Natural killer cell treated with Interleukin-12 subunit alpha and Interleukin-12 subunit beta and Interleukin-15 and Interleukin-18, amount 100 ng/mL, for 72 hours (primary cell): ENCODE measurements at places on chromosomes 12 and 14. TPM values are rescaled to one million over a fixed set of nuclear protein-coding genes. Genes with fewer than 3 reads are reported as not detected.

Gene KRT72
- total RNA-seq, result not detected

GRCh38 chr12:68612697-68613096 lies 2.0 kb downstream of the RAP1B start:
- H3K36me3 ChIP-seq, result peaks cover 35% of the 10 kb centered on the region
- peaks cover 63% of the 10 kb centered on the region for H3K4me1 ChIP-seq
- peak overlapping the region; percentile 99 for H3K27ac ChIP-seq
- DNase-seq, result no peak
- H3K4me3 ChIP-seq, result peak overlapping the region; percentile 99

GRCh38 chr12:93126069-93126474 lies 197.0 kb upstream of the EEA1 start:
- H3K4me1 ChIP-seq, result peaks cover 3% of the 10 kb centered on the region
- H3K36me3 ChIP-seq, result no peaks in the 10 kb centered on the region
- DNase-seq, result no peak
- no peak overlapping the region for H3K4me3 ChIP-seq

GRCh38 chr14:94306047-94306978 lies 13.2 kb upstream of the SERPINA10 start:
- H3K4me1 ChIP-seq, result peaks cover 5% of the 10 kb centered on the region
- H3K4me3 ChIP-seq, result no peak overlapping the region
- peaks cover 13% of the 10 kb centered on the region for H3K27me3 ChIP-seq
- H3K36me3 ChIP-seq, result peaks cover 14% of the 10 kb centered on the region
- H3K27ac ChIP-seq, result no peak overlapping the region

DNA sequence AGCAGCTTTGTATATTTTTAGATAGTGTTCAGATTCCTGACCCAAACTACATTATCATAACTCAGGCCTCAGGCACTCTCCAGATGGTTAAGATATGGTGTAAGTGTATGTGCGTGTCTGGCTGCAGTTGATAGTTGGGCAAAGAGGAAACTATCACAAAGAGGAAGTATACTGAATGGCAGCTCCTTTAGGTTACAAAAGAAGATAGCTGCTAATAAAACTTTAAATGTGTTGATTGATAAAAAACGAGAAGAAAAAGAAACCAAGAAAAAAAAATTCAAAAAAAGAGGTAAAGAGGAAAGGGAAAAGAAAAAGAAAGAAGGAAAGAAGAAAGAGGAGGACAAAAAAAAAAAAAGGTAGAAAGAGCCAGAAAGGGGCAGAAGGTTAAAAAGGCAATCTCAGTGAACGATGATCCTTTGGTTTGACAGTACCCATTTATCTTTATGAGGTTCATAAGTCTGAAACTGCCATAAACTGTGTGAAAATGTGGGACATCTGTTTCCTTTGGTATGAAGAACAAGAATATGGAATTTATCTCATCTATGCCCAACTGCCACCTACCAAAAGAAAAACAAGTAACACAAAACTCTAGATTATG lies 42.2 kb downstream of the TAOK3 start:
- no peak for DNase-seq
- H3K36me3 ChIP-seq, result peaks cover 16% of the 10 kb centered on the region
- peak overlapping the region; percentile 83 for H3K27ac ChIP-seq
- peak overlapping the region; percentile 33 for H3K4me3 ChIP-seq
- no peaks in the 10 kb centered on the region for H3K27me3 ChIP-seq

GRCh38 chr12:52006726-52007157 lies at the start of gene TAMALIN:
Gene TAMALIN (plus strand): TSS chr12:52006946. CDS start chr12:52007020, 74 bp downstream.
- DNase-seq, result peak; percentile 80
- no peaks in the 10 kb centered on the region for H3K36me3 ChIP-seq
- H3K27ac ChIP-seq, result peak within 1 kb of the TSS; percentile 41
- no peaks in the 10 kb centered on the region for H3K27me3 ChIP-seq
- H3K4me1 ChIP-seq, result peaks cover 13% of the 10 kb centered on the region
- H3K4me3 ChIP-seq, result peak within 1 kb of the TSS; percentile 85

DNA sequence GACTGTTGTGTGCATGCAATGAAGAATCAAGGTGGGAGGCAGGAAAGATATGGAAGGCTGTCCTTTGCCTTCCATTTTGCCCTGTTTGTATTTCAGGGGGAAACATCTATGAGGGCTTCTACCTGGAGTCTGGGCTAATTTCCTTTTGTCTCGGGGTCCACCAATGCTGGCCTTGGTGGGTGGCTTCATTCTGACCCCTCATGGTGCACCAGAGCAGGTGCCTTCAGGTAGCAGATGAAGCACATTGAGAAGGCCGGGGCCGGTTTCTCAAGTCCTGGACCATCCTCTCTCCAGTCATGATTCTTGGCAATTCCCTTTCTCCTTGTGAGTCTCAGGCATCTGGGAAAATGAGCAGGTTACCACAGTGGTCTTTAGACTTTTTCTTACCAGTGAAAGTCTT lies 47.2 kb downstream of the RPH3A start:
- no peak overlapping the region for H3K4me3 ChIP-seq
- H3K27me3 ChIP-seq, result peaks cover 14% of the 10 kb centered on the region
- no peak overlapping the region for H3K27ac ChIP-seq
- H3K4me1 ChIP-seq, result peaks cover 4% of the 10 kb centered on the region
